SW480 (cell line): ENCODE measurements at places on chromosomes 3 and 15.

DNA sequence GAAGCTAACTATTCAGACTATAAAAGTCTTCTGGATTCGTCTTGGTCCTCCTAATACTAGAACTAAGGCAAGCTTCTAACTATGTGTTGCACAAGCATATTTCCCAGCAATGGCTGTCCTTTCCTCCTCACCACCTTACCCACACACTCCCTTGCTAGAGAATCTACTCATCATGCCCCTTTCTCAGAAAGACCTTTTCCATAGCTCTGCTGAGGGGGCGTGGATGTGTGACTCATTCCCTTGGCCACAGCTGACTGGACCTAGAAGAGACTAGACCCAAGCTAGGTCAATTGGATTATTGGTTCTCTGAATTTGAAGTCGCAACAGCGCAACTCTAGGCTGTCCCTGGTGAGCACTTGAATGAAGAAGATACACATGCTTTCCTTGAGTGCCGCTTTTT, 47.1 kb downstream of the ERC2 start:
- peak; percentile 21 for DNase-seq

GRCh38 chr15:63909819-63910437, 76.2 kb upstream of the HERC1 start:
- DNase-seq: no peak

- peak; percentile 75 for DNase-seq
Observed at GRCh38 chr15:89662893-89663626, 7.8 kb upstream of the KIF7 start.

DNA sequence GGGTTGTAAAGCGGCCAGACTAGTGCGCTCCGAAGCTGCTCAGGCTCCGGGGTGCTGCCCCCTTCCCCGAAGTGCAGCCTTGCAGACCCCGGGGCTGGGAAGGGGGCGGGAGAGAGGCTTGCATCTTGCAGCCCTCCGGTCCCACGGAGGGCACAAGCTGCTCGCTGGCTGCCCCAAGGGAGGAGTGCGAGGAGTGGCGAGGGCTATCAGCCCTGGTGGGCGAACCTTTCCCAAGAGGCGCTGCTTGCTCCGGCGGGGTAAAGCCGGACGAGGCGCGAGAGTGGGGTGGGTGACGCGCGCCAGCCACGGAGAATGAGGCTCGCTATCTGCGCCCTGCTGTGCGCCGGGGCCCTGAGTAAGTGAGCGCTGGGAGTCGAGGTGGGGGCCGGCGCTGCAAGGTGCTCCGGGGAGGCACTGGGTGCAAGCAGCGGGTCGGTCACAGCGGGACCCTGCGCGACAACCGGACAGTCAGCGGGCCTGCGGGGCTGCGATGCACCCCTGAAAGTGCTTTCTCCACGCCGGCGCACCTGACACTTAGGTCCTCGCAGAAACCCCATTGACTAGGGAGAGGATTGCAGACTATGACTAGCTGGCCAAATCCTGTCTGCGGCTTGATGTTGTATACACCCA, 12.7 kb upstream of the TOPBP1 start:
- no peak for DNase-seq

DNA sequence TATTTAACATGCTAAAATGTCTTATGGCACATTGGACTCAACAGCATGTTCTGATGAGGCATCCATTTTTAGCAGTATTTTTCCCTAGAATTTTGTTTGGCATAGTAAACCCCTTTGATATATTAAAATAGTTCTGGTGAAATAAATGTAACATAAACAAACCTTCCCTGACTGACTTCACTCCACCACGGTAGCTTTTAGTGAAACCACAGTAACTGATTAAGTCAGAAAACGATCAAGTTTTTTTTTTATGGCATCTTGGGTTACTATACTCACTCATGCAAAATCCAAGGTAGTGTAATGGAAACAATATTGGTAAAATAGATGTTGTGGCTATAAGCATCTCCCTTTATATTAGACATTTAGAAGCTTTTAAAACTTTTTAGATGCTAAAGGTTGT, 2.8 kb downstream of the SERP1 start:
- no peak for DNase-seq

DNA sequence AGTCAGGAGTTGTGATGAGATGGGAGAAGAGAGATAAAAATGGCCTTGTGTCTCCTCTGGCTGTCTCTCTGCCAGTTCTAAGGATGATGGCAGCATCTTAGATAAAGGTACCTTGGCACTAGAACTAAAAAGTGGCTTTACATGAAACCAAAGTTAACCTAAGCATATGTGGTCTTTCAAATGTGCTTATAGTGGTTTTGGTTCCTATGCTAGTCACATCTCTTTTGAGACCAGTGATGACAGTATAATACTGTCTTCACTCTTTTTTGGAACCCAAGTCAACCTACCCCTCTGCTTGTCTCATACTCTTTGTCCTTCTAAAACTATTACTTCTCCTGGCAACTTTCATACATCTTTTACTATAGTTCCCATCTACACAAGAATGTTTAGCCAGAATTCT, 142.2 kb upstream of the SATB1 start:
- no peak for DNase-seq

DNA sequence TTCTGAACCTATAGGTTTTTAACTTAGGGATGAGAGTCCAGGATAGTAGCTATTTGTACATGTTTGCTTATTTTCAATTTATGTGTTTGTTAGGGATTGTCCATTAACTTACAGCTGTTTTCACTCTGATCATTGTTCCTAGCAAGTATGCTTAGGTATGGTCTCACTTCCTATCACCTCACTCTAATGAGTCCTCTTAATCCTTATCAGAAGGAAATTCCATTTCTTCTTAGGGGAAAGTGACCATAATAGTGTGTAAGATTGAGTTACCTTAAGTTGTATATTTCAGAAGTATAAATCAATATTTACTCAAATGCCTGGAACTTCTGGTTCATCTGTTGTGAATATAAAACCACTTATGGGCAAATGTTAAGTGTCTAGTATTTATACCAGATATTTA, 53.0 kb downstream of the PIAS1 start:
- no peak for DNase-seq

DNA sequence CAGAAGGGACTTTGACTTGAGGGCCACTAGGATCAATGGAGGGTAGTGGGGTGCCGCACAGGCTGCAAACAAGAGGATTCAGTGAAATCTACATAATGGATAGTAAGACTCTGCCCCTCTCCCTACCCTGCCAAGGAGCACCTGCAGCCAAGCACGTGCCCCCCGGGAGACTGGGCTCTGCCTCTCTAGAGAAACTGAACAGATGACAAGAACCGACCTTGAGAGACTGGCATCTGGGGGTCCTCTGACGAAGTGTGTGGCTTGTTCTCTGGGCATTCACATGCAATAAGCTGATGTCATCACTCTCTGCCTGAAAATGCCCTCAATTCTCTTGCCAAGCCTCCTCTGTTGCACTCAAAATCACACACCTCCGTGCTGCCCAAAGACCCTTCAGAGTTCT, 132.3 kb downstream of the FAM43A start:
- no peak for DNase-seq

- DNase-seq: no peak
Observed at GRCh38 chr3:151856118-151856517, 17.3 kb upstream of the SUCNR1 start.

DNA sequence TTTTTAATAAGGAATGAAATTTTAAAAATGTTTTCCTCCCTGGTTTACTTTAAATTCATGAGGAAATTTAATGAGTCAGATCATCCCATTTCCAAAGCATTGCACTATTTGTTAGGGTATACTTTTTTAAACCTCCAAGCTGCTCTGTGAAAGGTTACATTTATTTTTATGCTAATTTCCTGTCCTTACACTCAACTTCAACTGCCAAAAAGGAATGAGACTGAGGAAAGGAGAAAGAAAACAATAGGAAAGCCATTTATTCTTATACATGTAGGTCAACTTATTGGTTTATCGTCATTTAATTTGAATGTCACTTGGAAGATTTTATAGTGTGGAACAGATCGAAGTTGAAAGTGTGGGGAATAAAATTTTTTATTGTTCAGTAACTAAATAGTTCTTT, 104.1 kb downstream of the ALCAM start:
- DNase-seq: no peak

DNA sequence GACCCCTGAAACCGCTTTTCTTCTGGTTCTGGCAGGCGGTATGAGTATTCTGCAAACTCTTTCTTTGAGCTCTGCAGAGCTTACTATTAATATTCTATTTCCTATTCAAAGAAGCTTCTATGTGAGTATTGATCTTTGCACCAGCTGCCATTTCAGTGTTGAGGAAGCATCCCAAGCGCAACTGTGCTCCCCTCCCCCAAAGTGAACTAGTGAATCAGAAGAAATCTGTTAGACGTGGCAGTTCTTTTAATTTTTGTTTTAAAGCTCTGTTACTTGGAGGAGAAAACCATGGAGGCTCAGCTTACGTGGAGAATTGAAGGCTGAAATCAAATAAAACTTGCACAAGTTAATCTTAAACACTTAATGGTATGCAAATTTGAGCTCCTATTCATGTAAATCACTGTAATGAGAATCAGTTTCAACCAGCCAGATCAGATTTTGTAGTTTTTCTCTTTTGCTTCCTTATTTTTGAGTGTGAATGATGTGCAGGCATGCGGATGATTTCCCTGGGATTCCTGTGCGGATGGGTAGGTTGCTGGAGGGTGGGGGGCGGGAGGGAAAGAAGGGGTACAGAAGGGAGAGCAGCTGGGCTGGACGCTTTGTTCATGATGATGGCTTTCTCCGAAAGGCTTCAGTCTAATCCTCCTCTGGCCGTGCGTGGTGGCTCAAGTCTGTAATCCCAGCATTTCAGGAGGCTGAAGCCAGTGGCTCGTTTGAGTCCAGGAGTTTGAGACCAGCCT, 16.1 kb upstream of the AGBL1 start:
- no peak for DNase-seq

GRCh38 chr3:51637941-51638471, 33.0 kb upstream of the TEX264 start:
- peak; percentile 47 for DNase-seq

GRCh38 chr3:113124256-113124830, 87.0 kb upstream of the BOC start:
- no peak for DNase-seq

GRCh38 chr3:22045882-22046281, 294.9 kb upstream of the ZNF385D start:
- no peak for DNase-seq

GRCh38 chr3:133477487-133477886, 77.6 kb downstream of the BFSP2 start:
- DNase-seq: no peak

DNA sequence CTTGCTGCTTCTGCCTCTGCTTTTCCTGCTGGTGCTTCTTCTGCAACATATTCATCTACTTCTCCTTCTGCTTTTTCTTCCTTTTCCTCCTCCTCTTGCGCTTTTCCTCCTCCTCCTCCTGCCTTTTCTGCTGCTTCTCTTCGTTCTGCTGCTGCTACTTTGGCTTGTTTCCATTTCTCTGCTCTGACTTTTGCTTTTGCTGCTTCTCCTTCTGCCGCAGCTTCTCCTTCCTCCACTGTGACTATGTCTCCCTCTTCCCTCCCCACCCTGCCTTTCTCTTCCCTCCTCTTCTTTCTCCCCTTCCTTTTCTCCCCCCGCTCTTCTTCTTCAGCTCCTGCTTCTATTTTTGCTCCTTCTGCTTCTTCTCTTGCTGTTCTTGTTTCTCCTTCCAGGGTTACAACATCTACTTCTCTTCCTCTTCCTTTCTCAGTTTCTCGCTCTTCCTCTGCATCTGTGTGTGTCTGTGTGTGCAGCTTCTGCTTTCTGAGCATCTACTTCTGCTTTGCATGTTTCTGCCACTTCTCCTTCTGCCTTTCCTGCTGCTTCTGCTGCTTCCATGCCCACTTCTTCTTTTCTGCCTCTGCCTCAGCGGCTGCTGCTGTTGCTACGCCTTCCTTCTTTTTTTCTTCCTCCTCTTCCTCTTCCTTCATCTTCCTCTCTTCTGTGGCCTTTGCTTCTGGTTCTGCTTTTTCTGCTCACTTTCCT, 51.4 kb downstream of the FAM43A start:
- DNase-seq: no peak

GRCh38 chr3:9241956-9242355, 7.5 kb downstream of the SRGAP3 start:
- DNase-seq: no peak

- DNase-seq: no peak
Observed at GRCh38 chr3:189288348-189289235, 116.8 kb downstream of the TPRG1 start.

- DNase-seq: no peak
Observed at GRCh38 chr15:89095073-89095472, 6.8 kb downstream of the ABHD2 start.

DNA sequence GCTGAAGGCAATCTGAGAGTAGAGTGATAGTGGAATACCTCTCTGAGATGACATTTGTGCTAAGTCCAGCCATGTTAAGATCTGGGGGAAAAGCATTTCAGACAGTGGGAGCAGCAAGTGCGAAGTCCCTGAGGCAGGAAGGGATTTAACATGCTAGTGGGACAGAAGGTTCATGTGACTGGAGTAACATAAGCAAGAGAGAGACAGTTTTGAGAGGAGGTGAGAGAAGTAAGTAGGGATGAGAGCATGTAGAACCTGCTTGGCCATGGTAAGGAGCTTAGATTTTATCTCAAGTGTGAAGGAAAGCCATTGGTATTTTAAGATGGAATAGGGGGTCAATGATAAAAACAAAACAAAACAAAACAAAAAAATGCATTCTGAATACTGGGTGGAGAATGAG, 358.6 kb upstream of the KCNH8 start:
- no peak for DNase-seq

- DNase-seq: no peak
Observed at GRCh38 chr3:194421-194820, 2.1 kb upstream of the CHL1 start.

GRCh38 chr3:25663347-25663868, 1.3 kb downstream of the TOP2B start:
- peak; percentile 39 for DNase-seq

DNA sequence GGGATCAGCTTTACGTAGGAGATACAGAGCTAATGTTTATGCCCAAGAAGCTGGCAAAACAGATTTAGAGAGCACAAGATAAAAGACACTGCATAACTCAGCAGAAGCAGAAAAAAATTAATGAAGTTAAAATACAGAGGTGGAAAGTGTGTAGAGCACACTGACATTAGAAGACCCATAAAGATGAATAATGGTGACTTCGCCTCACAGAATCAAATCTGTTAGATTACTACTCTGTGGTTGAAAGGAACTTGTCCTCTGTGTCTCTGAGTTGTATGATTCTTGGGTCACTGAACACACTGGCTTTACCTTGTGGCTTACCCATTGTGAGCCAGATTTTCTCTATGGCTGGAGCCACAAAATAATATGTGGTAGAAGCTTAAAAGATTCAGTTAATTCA, 224.4 kb downstream of the PLCH1 start:
- DNase-seq: no peak

DNA sequence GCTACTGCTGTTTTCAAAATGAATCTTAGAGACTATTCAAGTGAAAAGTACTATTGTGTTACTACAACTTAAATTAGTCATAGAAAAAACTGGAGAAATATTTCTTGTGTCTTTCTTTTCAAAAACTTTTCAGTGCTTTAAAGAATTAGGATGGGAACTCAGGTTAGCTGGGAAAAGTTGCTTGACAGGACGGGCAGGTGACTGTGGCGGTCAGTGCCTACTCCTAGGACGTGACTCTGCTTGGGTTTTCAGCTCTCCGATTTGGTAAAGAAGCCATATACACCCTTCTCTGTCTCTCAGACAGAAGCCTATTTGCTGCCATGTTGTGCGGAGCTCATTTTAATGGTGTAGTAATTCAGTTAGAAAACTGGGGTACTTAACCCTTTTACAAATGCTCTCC, 89.8 kb upstream of the CACNA2D3 start:
- no peak for DNase-seq

GRCh38 chr15:38479756-38480155, 25.8 kb downstream of the FAM98B start:
- DNase-seq: no peak

GRCh38 chr3:9399746-9400145, 2.3 kb downstream of the SETD5 start:
- peak; percentile 76 for DNase-seq
